Hindlimb muscle (tissue), 1 donor: ENCODE measurements at places on chromosomes 16 and 17.

DNA sequence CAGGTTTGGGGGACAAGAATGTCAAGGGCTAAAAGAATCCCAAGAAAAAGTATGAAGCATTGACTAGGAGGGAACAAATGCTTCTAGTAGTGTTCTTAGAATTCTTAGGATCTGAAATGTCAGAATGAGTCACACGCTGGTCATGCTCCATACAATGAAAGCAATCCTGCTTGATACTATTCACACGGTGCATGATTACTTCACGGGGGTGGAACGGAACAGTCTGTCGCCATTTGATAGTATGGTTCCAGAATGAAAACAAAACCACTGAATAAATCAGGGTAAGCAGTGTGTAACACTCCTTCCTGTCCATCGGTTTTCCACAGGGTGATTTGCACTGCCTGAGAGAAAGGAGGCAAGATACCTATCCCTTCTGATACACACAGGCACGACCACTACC is 22.9 kb upstream of the YWHAE start:
- DNase-seq, result no peak

DNA sequence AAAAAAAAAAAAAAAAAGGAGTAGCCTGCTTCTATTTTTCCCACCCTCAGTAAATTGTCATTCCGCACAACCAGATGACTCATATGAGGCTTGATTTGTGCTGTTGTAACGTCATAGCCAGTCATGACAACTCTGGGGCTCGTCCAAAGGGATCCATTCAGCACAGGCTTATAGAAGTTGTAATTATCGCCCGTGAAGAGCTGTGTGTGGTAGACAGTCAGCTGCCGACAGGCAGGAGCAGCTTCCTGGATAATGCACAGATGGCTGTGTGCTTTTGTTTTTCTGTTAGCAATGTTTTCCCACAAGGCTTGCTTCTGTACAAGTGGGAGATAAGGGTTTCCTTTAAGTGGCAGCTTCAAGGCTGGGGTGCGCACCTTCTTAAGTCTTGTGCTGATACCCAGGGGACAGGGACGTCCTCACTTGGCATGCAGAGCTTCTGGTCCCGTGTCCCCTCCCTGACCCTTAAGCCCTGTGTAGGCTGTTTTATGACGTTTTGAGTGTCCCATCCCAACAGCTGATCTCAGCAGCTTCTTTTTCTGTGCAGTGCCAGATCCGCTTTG is 26.0 kb downstream of the SNX29 start:
- no peak for DNase-seq

- DNase-seq, result no peak
Observed at GRCh38 chr17:4417129-4417667, 16.5 kb upstream of the SPNS3 start.

- no peak for DNase-seq
Observed at GRCh38 chr17:80507965-80508364, 31.6 kb upstream of the NPTX1 start.

DNA sequence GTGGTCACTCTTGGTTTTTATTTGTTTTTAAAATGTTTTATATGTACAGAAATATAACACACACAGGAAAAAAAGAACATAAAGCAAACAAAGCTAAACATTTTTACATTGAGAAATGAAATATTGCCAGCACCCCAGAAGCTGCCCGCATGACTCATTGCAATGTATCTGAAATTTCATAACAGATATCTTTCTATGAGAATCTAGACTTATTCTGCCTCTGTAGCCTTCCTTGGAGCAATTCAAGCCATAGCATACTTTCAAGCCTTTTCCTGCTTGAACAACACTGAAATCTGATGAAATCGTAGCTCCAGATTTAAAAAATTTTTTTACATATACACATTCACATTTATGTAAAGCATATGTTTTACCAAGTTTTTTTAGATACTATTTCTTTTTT is 86.9 kb downstream of the RBBP6 start:
- DNase-seq, result no peak

DNA sequence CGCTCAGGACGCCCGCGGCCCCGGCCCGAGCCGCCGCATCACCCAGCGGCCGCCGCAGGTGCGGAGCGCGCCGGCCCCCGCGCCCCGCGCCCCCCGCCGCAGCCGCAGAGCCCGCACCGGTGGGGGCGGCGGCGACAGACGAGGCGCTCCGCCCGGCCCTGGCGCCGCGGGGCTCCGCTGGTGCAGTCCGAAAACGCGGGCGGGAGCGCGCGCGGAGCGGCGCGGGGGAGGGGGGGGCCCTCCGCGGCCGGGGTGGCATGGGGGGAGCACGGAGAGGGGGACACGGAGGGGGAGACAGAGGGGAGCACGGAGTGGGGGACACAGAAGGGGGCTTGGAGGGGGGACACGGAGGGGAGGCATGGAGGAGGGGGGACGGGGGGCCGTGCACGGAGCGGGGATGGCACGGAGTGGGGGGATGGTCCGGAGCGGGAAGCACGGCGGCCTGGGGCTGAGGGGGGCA is at the start of gene AATK:
Gene AATK, minus strand, starts transcription at position 189 of the 460 bp plus-strand sequence. CDS start 229 bp downstream, outside the sequence.
- DNase-seq, result no peak

DNA sequence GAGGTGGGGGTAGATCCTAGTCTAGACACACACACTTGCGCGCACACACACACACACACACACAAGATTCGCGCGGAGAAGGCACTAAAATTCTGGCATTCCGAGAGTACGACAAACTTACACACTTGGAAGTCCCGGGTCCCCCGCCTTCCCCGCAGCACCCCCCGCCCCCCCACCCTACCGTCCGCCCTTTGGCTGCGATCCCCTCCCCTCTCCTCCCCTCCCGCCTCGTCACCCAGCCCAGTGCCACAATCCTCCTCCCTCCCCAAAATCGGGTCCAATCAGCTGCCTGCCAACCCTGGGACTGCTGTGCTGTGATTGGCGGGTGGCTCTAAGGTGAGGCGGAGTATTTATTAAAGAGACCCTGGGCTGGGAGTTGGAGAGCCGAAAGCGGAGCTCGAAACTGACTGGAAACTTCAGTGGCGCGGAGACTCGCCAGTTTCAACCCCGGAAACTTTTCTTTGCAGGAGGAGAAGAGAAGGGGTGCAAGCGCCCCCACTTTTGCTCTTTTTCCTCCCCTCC is at the start of gene SOX9:
Gene SOX9, plus strand, starts transcription at position 379 of the 522 bp plus-strand sequence. CDS start 372 bp downstream, outside the sequence.
- peak; percentile 91 for DNase-seq

- DNase-seq, result no peak
Observed at GRCh38 chr17:41413353-41413957, 10.9 kb downstream of the KRT37 start.
